Stimulated activated CD4-positive, alpha-beta T cell treated with anti-CD3 and anti-CD28 coated beads, Interleukin-15, amount 100 ng/mL, for 1 hour (primary cell): ENCODE measurements at places on chromosomes 4 and X.

DNA sequence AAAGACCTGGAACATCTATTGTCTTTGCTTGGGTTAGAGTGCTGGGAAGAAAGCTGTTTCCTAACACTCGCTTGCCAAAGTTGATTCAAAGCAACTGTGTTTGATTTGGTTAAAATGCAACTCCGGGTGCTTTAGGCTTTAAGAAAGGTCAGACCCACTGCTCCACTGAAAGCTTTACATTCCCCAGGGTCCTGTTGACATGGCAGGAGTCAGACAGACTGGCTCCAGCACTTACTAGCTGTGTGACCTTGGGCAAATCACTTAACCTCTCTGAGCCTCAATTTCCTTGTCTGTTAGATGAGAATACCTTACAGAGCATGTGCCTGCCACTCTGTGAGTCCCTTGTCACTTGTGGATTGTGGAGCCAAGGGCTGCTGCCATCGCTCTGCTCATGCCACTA is 39.0 kb downstream of the DGKK start:
- no peak for DNase-seq

- DNase-seq: no peak
Observed at GRCh38 chrX:134026565-134027311, 41.3 kb upstream of the GPC3 start.

GRCh38 chr4:75189711-75190335 is 256.9 kb downstream of the PARM1 start:
- DNase-seq: no peak

- no peak for DNase-seq
Observed at GRCh38 chr4:56531149-56531770, 25.7 kb downstream of the ARL9 start.

GRCh38 chrX:134570509-134570846 is 87.8 kb downstream of the PLAC1 start:
- no peak for DNase-seq

GRCh38 chr4:185573651-185574199 is 38.4 kb upstream of the PDLIM3 start:
- DNase-seq: no peak

- DNase-seq: no peak
Observed at GRCh38 chrX:2705046-2705832, 14.1 kb downstream of the CD99 start.
